ENCODE measurements at places on chromosomes 3 and 15. TPM values are rescaled to one million over a fixed set of nuclear protein-coding genes. Genes with fewer than 3 reads are reported as not detected.

DNA sequence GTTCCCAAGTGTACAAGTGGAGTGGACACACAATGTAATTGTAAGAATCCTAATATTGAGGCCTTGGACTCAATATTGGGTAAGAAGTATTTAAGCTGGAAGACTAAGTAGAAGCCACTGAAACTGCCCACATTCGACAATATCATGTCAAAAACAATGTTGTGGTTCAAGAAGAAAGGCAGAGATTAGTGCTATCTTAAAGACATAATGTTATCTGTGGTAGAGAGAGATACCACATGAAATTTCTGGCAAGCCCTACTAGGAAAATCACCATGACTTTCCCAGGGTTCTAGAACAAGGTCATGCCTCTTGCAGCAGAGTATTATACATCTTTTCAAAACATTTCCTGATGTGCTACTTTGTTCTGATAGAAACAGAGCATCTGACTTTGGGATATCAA, 192.6 kb downstream of the RAP2B start:
- DNase-seq: no peak

- DNase-seq: no peak
Measured at GRCh38 chr3:86949850-86950249, 41.1 kb downstream of the VGLL3 start.

DNA sequence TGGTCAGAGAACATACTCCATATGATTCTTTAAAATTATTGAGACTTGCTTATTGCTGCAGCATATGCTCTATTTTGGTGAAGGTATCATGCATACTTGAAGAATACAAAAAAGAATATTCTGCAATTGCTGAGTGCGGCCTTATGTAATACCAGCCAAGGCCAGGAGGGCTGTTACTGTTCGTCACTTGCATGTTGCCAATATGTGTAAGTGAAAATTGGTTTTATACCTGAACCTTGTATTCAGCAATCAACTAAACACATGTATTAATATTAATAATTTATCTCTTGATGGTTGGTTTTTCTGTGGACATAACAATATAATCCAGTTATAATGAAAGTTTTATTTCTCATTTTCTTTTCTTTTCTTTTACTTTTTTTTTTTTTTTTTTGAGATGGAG, 13.9 kb upstream of the GABRA5 start:
- DNase-seq: no peak

Gene MGLL
- not detected for polyA plus RNA-seq

Measured in muscle of arm (tissue), 14 donors.